ENCODE measurements at places on chromosomes 6 and 20.

GRCh38 chr6:9140172-9140571 is 704.8 kb upstream of the SLC35B3 start:
- no peak for DNase-seq

DNA sequence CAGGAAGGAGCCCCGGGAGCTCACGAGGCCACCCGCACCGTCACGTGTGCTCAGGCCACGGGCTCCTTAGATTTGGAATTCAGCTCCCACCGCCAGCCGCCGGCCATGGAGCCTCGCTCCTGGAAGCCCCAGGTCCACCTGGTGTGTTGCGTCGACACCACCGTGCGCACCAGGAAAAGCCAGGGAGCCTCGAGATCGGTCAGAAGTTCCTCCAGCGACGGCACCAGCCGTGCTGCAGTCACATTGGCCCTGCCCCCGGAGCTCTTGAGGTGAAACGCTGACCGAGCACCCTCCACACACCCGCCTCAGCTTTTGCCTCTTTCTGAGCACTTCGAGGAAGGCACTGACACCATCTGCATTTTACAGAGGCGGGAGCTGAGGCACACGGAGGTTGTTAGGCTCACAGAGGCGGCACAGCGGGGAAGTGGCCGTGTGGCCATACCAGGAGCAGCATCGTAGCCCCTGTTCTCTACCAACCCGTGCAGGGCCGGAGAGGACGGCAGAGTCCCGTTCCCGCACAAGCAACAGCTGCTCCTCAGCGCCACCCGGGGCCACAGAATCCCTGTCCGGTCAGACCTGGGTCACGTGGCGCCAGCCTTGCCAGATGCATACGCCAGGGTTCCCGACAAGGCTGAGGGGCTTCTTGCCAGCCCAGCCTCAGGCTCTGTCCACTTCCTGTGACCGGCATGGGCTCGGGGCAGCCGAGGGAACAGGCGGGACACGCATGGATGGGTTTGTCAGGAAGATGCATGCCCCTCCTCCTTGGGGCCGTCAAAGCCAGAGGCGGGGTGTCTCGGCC is 7.6 kb downstream of the NKAIN4 start:
- DNase-seq, result no peak

DNA sequence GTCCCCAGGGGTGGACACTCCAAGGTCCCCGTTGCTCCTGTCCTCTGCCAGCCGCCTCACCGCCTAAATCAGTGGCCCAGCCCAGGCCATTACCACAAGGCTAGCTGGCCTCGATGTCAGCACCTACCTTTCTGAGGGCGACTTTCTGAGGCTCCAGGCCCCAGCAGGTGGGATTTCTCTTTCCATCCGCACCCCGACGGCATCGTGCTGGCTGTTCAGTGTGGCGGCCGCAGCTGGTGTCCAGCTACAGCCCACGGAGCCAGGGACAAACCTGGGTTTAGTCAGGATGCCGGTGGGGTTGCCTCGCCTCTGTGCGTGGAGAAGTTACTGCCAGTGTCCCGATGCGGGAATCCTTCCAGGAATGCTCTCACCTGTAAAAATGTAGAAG is 60.8 kb downstream of the ERMARD start:
- no peak for DNase-seq

- DNase-seq, result no peak
Observed at GRCh38 chr20:44112889-44113617, 73.9 kb downstream of the JPH2 start.

DNA sequence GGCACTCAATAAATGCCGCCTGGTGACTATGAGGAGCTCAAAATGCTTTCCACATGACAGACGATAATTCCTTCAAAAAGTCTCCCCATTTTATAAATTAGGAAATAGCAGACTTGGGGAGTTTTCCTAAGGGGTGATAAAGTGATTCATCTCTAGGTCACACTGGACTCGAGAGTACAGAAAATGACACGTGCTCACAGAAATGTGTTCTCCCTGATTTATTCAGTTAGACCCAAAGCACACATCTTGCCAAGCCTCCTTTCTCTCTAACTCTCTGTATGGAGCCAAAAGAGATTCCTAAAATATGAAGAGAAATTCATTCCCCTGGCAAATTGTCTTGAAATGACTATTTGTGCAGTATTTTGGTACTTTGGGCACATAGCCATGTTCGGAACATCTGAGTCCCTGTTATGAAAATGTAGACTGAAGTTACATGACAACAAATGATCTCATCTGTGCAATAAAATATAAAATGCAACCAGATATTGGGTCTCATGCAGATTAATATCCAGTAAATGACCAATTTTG is 381.1 kb downstream of the TFAP2B start:
- DNase-seq, result no peak

DNA sequence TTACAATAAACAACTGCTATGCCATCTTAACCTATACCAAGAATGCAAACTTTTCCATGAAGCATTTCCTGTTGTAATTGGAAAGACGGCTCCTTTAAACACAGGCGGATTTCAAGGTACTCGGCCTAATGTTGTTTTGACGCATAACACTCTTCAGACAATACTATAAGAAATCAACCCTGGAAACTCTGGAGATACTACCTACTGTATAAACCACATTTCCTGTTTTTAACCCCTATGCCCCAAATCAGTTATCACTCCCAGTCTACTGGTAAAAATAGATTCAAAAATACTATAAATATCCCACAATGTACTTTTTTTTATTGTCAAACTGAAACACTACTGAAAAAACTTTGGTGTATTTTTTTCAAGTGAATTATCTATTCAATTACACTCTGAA is 118.1 kb downstream of the IRF4 start:
- no peak for DNase-seq

- no peak for DNase-seq
Observed at GRCh38 chr6:28003059-28003458, 46.0 kb downstream of the OR2B6 start.

GRCh38 chr6:122730775-122731386 is 48.6 kb upstream of the FABP7 start:
- DNase-seq, result no peak

GRCh38 chr6:2986722-2987221 is 12.9 kb upstream of the NQO2 start:
- DNase-seq, result no peak

GRCh38 chr20:48041078-48041780 is 255.9 kb upstream of the SULF2 start:
- DNase-seq, result no peak

- DNase-seq, result no peak
Observed at GRCh38 chr20:5865604-5866003, 84.7 kb downstream of the TRMT6 start.

DNA sequence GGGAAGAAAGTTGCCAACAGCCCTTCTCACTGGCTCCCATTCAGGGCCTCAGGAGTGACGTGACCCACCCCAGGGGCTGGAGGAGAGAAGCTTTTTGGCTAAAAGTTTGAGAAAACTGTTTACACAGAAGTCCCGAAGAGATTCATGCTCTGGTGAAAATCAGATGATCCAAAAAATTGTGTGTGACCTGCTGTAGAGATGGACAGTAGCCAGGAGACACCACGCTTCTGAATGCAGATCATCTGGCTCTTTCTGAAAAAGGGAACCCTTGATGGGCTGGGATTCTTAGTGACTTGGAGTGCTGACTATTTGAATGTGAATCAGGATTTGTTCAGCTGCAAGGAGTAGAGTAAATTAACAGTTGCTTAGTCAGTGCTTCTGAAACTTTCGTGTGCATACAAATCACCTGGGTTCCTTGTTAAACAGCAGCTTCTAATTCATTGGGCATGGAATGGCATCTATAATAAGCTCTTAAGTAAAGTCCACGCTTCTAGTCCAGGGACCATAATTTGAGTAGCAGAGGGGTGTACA is 265.1 kb downstream of the PREX1 start:
- no peak for DNase-seq

GRCh38 chr6:166657531-166657930 is 30.5 kb upstream of the RPS6KA2 start:
- DNase-seq, result no peak

GRCh38 chr20:34834459-34834893 is 9.0 kb upstream of the NCOA6 start:
- no peak for DNase-seq

- DNase-seq, result no peak
Observed at GRCh38 chr20:53872561-53873229, 197.7 kb downstream of the BCAS1 start.

- DNase-seq, result no peak
Observed at GRCh38 chr20:18005170-18005989, 36.6 kb downstream of the MGME1 start.

- DNase-seq, result no peak
Observed at GRCh38 chr6:118565311-118565960, 17.3 kb downstream of the PLN start.

DNA sequence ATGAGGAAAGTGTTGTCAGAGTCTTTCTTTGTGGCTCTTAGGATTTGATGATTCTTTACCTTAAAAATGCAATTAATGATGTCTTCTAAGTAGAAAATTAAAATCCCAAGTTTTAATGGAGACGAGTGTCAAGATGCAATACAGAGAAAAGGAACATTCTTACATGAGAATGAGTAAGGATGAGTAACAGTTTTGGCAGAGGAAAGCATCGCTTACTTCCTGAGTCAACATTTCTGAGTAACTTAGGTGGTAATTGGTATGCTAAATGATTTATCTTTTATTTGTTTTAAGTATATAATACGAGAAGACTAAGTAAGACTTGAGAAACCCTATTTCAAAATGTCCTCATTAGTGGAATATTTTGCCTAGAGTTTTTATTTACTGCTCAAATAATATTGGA is 101.3 kb downstream of the RTN4IP1 start:
- DNase-seq, result no peak

DNA sequence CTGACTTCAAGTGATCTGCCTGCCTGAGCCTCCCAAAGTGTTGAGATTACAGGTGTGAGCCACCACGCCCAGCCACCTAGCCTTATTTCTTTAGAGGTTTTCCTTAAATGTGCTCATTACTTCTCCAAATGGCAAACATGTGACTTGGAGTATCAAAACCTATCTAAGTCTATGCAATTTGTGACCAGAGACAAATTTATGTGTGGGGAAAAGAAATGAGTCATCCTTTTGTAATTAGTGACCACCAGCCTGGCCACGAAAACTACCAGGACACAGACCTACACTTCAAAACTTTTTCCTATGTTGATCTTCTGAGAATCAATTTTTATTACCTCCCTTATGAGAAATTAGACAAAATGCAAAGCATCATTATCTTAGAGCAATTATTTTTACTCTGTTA is 64.6 kb upstream of the OGFRL1 start:
- DNase-seq, result no peak

GRCh38 chr6:154460306-154461071 is 50.0 kb downstream of the CNKSR3 start:
- no peak for DNase-seq

DNA sequence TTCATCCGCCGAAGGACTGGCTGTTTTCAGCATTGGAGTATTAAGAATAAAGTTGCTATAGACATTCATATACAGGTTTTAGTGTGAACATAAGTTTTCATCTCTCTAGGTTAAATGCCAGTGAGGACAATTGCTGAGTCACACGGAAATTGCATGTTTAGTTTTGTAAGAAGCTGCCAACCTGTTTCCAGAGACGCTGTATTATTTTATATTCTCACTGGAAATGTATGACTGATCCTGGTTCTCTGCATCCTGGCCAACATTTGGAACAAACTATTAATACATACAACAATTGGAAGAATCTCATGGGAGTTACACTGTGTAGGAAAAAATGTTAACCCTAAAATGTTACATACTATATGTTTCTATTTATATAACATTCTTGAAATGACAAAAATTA is 16.7 kb upstream of the TGM6 start:
- no peak for DNase-seq

DNA sequence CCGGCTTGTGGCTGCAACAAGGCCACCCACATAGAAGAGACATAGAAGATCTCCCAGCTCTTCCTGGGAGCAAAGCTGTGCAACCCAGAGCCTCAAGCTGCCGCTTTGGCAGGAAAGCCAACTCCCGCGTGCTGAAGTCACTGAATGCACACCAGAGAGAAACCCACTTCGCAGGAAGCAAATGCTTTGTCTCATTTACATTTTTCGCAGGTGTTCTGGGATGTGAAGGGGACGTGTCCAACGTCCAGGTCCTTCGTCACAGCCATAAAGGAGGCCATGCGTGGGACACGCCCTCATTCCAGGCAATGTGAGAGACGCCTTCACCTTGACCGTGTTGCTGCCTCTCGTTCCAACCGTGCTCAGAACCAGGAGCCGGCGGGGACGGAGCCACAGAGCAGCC is 24.4 kb downstream of the KCNQ2 start:
- no peak for DNase-seq

- no peak for DNase-seq
Observed at GRCh38 chr6:16706911-16707783, 54.1 kb downstream of the ATXN1 start.

GRCh38 chr6:135310291-135310690 is 129.2 kb downstream of the MYB start:
- no peak for DNase-seq

GRCh38 chr6:29336269-29336668 is 32.4 kb downstream of the OR5V1 start:
- DNase-seq, result no peak

DNA sequence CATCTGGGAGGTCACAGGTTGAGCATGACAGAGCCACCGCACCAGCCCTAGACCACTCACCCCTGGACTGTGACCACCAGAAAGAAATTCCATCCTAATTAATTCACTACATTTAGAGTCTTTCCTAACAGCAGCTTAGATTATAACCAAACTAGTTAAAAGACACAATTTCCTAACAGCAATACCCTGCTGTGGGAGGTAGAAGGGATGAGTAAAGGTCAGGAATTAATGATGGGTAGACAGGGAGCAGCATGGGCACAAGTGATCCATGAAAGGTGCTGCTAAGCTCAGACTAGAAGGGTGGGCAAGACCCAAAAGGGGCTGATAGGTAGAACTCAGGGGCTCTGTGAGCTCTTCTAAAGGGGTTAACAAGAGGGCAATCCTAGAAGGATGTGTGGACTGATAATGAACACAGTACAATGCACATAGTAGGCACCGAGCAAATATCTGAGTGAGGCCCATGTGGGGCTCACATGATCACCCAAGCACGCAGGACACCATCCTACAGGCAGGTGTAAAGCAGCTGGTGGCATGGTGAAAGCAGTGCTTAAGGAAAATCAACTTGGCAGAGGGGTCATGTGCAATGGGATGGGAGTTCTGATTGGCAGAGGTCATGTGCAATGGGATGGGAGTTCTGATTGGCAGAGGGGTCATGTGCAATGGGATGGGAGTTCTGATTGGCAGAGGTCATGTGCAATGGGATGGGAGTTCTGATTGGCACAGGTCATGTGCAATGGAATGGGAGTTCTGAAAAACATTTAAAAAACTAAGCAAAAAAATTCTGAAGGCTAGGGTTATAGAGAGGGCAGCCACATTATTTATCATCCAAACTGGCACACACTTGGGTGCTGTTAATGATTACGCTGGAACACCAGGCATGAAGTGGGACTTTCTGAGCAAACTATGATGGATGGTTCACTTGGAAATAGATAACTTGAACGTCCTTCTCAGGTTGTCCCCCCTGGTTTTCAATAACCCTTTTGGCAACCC is 188.2 kb upstream of the FOXQ1 start:
- no peak for DNase-seq

- no peak for DNase-seq
Observed at GRCh38 chr6:17178754-17179529, 77.1 kb downstream of the STMND1 start.

DNA sequence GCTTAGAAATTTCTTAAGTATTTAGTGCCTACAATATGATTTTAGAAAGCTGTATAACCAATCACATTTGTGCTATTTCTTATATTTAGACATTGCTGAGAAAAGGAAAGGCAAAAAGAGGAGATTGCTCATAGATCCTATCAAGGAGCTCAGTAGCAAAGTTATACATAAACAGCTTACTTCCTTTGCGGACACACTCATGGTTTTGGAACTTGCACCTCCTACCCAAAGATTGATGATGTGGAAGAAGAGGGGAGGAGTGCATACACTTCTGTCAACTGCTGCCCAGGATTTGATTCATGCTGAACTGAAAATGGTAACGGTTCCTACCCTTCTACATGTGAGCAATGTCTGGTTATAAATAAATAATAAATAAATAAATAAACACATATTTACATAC is 16.7 kb downstream of the RAD21L1 start:
- no peak for DNase-seq
